Fibroblast of skin of scalp (primary cell): ENCODE measurements at places on chromosomes 7 and 10.

DNA sequence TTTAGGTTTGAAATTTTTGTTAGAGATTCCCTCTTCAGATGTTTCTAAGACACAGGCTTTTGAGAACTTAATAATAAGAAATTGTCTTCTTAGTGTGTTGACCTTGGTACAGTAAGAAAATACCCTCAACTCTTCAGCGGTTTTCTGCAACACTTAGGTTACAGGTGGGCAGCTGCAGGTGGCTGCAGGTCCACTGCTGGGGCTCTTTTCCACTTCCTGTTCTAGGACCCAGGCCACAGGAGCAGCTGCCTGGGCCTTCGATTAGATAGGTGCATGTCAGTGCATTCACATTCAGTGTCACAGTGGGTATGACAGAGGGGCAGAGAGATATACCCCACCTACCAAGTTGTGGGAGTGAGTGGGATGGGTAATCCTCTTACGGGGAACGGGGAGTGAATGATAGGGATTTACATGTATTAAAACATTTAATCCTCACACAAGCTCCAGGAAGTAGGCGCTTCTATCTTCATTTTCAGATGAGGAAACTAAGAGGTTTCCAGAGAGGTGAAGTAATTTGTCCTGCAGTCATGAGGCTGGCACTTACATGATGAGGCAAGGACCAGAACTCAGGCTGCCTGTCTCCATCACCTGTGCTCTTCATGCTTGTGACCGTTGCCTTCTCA lies 20.2 kb upstream of the SUV39H2 start:
- no peak for DNase-seq

- peak; percentile 85 for DNase-seq
Observed at GRCh38 chr7:43481902-43482678, 100.8 kb upstream of the STK17A start.

- DNase-seq, result no peak
Observed at GRCh38 chr7:116610210-116610609, 61.8 kb upstream of the MET start.

DNA sequence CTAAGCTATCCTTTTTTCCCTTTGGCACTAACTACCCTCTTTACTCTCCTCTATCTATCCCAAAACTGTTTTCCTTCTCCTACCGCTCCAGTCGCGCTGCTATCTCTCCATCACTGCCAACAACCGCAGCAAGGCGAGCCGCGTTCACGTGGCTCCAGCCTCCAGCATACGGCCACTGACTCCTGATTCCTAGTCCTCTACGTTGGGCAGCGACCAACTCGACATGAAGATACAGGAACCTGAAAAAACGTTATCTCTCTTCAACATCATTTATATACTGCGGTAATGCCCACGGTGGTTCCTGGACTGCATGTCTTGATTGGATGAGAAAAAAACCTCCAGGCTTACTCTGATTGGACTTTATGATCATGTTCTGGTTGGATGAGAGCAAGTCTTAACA lies 129.5 kb downstream of the ZNF716 start:
- no peak for DNase-seq

DNA sequence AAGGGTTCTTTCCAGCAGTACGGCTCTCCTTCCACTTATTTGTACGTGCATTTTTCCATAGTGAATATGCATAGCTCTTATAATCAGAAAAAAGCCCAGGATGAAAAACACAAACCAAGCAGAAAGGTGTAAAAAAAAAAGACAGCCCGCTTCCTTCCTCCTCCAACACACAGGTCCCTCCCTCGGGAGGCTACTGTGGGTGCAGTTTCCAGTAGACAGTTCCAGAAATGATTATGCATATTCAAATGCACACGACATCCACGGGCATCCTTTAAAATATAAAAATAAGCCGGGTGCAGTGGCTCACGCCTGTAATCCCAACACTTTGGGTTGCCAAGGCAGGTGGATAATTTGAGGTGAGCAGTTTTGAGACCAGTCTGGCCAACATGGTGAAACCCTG lies 59.9 kb downstream of the TNRC18 start:
- DNase-seq, result no peak

- DNase-seq, result peak; percentile 37
Observed at GRCh38 chr7:39299695-39300094, 266.5 kb upstream of the YAE1 start.

DNA sequence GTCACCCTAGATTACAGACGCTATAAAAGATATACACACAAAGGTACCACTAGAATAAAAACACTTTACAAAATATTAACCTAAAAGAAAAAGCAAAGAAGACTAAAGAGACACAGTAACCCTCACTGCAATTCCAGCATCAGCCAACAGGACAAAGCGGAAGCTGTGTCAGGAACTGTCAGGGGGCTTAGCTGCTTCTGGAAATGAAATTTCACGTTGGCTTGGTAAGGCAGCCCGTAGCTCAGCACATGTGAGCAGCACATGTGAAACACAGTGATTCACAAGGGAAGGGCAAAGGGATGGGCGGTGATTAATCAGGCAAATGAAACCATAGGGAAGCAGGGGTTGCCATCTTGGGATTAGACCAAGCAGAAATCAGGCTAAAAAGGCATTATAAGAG lies 195.4 kb downstream of the MGMT start:
- no peak for DNase-seq

GRCh38 chr10:50613726-50614443 lies 9.9 kb downstream of the SGMS1 start:
- DNase-seq, result no peak

GRCh38 chr10:35827783-35828182 lies 185.7 kb upstream of the FZD8 start:
- DNase-seq, result no peak

DNA sequence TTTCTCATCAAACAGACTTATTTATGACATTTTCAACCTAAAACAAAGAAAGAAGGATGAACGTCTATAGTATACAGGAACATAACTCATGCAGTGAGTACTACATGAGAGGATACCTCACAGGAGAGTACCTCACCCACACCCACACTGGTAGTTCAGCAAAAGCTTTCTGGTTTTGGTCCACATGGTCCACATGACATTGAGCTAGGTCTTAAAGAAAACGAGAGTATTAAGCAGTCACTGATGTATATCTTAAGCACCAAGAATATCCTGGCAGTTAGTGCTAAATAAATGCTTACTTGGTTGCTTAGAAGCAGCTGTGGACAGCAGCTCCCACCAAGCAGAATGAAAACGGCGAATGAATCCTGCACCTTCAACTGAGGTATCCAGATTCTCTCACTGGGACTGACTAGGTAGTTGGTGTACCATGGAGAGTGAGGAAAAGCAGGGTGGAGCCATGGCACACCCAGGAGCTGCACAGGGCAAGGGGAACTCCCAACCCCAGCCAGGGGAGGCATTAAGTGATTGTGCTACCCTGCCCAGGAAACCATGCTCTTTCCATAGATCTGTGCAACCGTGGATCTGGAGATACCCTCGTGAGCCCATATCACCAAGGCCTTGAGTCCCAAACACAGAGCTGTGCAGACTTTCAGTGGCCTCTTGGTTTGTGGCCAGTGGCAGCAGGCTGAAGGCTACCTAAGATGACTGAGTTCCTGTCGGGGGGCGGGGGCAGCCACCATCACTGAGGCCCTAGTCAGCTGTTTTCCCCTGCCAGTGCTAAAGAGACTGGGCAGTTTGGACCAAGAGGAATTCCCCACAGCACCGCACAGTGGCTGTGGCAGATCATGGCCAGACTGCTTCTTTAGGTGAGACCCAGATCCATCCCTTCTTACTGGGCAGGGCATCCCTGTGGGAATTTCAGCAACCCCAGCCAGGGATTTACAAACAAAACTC lies 143.4 kb downstream of the SGMS1 start:
- no peak for DNase-seq

DNA sequence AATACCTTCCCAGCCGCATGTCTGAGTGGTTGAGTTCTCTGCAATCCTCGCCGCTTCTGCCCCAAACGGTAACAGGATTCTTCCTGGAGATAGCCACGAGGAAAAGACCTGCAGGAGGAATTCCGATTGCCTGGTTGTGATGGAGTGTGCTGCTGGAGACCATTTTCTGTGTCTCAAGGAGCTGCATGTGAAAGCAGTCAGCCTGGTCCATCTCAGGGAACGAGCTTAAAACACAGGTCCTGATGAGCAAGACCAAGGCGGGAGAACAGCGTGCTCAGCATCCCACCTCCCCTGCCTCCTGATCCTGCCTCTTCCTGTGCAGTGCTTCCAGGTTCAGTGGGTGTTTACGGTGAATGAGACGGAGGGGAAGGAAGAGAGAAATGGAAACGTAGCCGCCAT lies 26.5 kb downstream of the VIPR2 start:
- no peak for DNase-seq

DNA sequence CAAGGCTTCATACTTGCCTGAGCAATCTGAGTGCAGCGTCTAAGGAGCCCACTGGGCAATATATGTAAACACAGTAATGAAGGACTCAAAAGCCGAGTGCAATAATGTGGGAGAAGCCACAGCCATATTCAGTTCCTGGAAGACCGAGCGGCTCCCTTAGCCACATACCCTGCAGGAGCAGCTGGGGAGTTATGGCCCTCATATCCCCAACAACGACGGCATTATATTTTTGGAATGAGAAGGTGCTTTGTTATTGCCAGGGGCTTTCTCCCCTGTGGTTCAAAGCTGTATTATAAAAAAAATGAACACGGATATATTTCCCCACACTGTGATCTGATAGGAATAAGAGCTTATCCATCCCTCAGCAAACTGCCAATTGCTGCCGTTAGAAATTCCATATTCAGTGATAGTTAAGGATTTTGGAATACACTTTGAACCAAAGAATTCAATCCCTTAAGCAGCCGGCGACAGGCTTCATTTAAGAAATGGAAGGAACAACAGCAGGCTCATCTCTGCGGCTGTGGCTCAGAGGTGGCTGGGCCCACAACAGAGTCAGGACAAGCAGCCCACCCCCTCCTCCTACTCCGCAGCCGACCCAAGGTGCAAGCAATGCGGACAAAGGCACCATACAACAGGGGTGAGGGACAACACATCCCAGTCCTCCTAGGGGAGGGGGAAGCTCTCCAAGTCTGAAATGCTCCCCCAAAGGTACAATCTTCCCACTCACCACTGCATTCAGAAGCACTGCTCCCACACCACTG lies 77.2 kb downstream of the TNS3 start:
- no peak for DNase-seq

DNA sequence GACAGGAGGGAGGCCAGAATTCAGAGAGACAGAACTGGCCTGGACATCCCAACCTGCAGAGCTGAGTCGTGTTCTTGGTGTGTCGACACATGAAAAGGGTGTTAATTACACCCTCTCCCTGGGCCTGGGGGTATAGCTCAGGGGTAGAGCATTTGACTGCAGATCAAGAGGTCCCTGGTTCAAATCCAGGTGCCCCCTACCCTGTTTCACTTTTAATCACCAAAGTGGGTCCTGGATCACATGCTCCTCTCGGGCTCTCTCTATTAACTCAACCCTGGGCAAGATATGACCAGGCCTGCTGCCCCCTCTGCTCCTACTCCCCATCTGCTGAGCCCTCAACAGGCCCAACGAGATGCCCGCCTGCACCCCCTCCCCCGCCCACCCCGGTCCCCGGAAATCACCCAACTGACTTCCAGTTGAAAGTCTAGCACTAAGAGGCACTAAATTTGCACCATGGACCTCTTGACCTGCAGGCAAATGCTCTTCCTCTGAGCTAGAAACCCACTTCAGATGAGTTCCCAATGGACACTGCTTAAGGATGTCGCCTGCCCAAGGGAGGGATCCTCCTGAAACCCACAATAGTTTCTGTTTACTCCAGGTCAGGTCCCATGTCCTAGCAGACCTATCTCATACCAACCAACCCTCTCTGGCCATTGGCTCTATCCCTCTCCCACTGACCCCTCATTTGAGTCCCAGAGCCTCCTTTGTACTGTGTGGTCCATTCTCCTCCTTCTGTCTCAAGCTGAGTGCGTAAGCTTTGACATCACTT lies 137.6 kb downstream of the ZNF467 start:
- peak; percentile 13 for DNase-seq

GRCh38 chr10:71582506-71583475 lies 136.8 kb downstream of the C10orf105 start:
- DNase-seq, result no peak

GRCh38 chr10:125792342-125793300 lies 17.0 kb upstream of the MMP21 start:
- no peak for DNase-seq

DNA sequence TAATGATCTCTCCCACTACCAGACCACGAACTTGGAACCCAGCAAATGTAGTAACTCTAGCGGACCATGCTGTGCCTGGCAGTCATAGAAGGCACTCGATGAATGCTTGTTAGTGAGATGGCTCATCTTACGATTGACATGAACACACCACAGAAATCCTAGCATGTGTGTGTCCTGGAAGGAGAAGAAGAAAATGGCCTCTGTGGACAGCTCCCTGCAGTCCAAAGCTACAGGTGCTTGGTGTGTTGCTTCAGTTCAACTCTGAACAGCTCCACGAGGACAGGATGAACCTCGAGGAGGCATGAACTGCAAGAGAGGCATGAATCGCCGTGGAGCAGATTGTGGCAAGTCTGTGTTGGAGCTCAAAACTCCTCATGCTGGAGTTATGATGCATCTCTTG lies 93.5 kb downstream of the KLF6 start:
- DNase-seq, result no peak

GRCh38 chr10:7855205-7855604 lies 36.9 kb downstream of the TAF3 start:
- DNase-seq, result peak; percentile 2

DNA sequence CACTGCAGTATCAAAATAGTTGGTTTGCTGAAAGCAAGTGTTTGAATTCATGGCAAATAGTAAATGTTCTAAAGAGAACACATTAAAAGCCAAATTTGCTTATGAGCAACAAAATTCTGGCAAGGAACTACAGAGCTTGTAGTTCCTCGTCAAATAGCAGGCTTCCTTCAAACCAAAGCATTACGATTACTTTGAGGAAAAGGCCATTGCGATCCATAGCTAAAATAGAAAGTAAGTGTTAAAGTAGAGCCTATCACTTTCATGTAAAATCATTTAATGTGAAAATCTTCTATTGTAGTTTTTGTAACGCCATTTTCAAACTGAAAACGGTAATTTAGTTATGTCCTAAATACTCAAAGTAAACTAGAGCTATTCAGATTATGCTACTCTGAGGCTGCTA lies 20.1 kb downstream of the CACNA2D1 start:
- DNase-seq, result no peak

- no peak for DNase-seq
Observed at GRCh38 chr7:142802301-142802700, 31.5 kb downstream of the PRSS2 start.

DNA sequence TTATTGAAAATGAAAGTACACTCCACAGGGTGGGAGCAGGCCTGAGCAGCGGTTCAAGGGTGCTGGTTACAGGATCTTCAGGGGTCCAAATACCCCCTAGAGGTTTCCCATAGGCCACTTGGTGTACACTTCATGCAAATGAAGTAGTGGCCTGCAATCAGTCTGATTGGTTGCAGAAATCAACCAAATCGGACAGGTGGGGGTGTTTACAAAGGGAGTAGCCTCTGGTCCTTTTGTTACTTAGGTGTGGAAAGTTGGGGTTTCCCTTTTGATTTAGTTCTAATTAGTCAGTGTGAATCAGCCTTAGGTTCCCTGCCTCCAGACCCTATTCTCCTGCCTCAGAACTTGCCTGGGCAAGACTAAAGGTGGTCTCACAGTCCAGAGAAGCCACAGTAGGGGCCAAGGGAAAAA lies 49.6 kb downstream of the SYPL1 start:
- DNase-seq, result no peak

- DNase-seq, result peak; percentile 85
Observed at GRCh38 chr10:44981172-44982113, 2.8 kb upstream of the DEPP1 start.
